ENCODE measurements at places on chromosomes 12 and 14.

- DNase-seq = no peak
Measured at GRCh38 chr12:116370004-116370404, 92.5 kb upstream of the MED13L start.

DNA sequence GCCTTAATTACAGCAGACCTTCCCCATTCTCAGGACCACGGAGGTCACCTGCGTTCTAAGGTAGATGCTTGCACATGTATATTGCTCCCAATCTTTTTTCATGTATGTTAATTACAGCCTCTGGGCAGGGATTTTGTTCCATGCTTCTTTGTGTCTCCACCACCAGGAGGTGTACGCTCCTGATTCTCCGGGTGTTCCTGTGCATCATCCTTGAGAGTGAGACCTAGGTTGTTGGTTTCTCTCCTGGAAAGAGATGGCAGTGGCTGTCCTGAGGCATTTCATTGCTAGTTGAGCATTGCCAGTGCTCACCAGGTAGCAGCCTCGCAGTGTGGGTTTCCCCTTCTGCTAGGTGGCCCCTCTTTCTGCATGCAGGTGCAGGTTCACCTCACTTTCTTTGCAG lies 52.8 kb downstream of the KCNK13 start:
- no peak for DNase-seq

- no peak for DNase-seq
Measured at GRCh38 chr14:47252802-47253201, 422.6 kb downstream of the MDGA2 start.

DNA sequence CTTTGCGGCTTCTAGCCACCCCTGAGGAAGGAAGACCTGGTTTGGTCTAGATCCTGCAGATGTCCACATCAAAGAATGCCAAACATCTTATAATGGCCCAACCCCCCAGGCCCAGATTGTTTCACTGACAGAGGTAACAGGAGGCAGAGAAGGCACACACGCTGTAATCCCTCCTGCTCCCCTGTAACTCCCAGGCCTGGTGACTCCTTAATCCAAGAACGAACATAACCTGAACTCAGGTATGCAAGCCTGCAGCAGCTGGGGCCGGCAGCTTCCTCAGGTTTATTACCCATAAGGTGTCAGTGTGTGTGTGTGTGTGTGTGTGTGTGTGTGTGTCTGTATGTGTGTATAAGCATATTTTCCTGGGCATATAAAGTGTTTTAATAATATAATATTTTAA lies 52.7 kb downstream of the ERH start:
- no peak for DNase-seq

GRCh38 chr12:61365001-61365400 lies 895.2 kb upstream of the USP15 start:
- no peak for DNase-seq

- no peak for DNase-seq
Measured at GRCh38 chr12:68290126-68290525, 36.7 kb upstream of the IL22 start.

GRCh38 chr12:123767613-123768012 lies 5.5 kb downstream of the DNAH10 start:
- no peak for DNase-seq

- no peak for DNase-seq
Measured at GRCh38 chr12:64034901-64035576, 187.1 kb downstream of the KICS2 start.

- no peak for DNase-seq
Measured at GRCh38 chr12:89389755-89390661, 37.7 kb upstream of the DUSP6 start.

GRCh38 chr14:67158566-67158965 lies 30.7 kb upstream of the GARIN2 start:
- no peak for DNase-seq

- no peak for DNase-seq
Measured at GRCh38 chr12:57389033-57389432, 41.8 kb downstream of the R3HDM2 start.

DNA sequence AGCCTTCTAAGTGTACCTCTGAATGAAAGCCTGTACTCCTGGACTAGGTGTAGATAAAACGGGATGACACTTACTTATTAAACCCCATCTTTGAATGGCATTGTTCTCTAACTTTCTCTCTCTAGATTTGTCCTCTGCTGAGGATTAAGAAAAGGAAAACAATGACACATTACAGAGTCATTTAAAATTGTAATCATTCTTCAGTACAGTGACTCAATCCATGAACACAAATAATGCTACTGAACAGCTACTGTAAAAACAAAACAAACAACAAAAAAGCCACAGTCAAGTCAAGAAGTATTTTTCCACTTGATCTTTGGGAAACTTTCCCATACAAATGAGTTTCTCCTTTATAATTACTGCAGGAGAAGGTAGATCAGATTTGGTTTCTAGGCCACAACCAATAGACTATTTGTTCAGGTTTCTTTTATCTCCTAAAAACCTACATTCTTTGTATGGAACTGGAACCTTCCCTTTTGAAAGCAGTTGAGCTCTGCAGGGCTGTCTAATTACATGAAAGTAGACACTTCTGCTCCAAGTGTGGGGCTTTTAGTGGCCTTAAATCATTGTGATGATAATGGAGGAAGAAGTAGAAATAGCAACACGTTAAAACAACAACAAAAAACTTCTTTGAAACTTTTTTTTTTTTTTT lies 219.1 kb downstream of the ESR2 start:
- no peak for DNase-seq

DNA sequence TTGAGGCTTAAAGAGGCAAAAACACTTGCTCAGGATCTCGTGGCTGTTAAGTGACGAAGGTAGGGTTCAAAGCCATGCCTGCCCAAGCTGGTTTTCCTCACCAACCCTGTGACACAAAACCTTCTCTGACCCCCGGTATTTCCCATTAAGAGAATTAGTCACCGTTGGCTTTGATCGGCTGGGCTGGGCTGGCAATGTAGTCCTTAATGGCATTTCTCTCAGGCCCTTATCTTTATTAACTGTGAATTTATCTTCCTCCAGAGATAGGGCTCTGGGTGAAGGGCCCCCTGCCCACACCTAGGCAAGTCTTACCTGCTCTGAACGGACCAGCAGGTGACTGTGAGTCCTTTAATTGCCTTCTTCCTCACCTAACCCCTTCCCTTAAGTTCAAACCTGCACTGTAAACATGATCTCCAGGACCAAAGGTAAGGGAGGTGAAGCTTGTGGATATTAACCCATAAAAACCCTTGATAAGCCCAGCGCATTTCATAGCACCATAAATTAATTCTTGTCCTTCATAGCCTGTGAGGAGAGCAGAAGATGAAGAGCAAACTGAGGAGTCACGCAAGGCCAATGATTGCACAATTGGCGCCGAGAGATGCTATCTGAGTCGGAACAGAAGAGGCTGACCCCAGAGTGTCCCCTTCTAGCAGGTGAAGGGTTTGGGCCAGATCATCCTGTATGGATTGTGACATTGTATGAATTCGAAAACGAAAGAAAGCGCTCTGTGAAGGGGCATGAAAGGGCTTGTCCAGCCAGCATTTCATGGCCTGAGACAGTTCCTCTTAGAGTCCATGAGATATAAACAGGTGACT lies 790.8 kb upstream of the TBX3 start:
- no peak for DNase-seq

GRCh38 chr14:74404435-74404834 lies 21.6 kb downstream of the SYNDIG1L start:
- no peak for DNase-seq

GRCh38 chr12:123532808-123533649 lies 490 bp downstream of the RILPL1 start:
- DNase-seq = no peak

GRCh38 chr12:85441741-85442140 lies 161.7 kb downstream of the ALX1 start:
- peak; percentile 12 for DNase-seq

DNA sequence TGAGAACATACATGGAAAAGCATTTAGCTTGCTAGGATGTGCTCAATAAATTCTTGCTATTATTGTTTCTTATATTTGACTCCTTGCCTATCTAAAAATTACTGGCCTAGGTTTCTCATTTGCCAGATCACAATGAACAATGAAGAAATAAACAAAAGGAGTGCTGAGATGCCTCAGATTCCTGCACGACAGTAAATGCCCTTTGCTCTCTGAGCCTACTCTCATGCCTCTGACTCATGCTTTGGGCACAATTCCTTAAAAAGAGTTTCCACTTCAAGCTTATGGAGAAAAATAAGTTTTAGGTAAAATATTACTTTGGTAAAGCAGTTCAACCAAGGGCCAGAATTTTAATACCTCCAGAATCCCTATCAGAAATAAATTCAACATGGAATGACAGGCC lies 30.9 kb downstream of the GRIN2B start:
- DNase-seq = no peak

GRCh38 chr14:31164115-31164514 lies 43.5 kb downstream of the HECTD1 start:
- no peak for DNase-seq

DNA sequence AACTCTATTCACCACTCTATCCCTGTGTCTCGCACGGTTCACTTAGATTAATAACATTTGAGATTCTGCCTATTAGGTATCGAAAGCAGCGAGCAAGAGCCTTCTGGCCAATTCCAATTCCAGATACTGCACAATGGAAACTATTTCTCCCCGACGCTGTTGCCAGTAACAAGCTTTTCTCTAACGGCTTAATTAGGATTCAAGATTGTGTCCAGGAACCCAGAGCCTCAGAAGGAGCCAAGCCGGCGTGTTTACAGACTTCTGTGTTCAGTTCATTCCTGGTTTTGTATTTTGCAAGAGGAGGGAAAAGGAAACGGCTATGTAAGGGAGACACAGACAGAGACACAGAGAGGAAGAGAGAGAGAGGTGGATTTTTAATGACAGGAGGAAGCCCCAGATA lies 185.6 kb downstream of the DICER1 start:
- DNase-seq = no peak

- no peak for DNase-seq
Measured at GRCh38 chr12:5459051-5459782, 27.3 kb downstream of the NTF3 start.

DNA sequence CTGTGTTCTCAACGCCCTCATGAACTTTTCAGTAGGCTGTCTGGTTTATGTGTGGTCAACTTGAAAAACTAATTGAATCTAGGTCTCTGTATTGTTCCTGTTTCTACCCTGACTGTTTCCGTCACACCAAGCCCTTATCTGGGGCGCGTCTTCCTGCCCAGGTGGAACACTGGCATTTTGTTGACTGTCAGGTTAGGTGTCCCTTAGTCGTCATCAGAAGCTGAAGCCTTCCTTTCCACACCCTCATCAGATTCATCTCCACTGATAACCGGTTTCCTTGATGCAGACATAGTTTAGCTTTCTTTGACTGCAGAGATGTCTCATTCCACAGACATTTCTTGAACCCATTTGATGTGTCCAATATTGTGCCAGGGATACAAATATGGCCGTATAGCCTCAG lies 96.5 kb downstream of the DUSP16 start:
- no peak for DNase-seq

GRCh38 chr12:114555451-114555850 lies 128.5 kb downstream of the TBX3 start:
- DNase-seq = no peak

DNA sequence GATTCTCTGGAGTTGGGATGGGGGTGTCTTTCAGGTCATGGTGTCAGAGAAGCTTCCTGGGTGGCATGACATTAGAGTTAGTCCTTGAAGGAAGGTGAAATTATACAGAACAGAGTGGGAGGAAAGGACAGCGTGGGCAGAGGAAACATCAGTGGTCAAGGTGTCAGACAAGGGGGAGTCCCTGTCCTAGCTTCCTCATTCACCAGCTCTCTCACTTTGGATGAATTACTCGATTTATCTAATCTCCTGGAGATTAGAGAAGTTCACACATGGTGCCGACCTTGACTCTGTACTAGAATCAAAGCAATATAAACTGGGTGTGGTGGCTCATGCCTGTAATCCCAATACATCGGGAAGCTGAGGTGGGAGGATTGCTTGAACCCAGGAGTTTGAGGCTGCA lies 492.9 kb downstream of the VRK1 start:
- no peak for DNase-seq

DNA sequence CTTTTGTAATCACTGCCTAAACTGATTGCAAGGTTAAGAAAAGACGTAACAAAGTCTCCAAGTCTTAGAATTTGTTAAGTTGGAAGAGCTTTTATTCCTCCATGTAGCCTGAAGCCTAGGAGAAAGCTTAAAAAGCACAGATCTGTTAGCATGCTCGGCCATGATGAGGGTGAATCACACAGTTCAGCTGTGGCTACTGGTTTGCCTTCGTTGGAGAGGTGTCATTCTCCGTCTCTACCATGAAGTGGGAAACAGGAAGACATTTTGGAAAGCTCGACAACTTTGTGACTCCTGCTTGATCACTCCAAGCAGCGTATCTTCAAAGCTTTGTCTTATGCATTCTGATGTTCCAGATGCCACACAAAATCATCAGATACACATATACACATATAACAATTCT lies 27.1 kb downstream of the DCP1B start:
- no peak for DNase-seq
